NCI-H1417 (cell line): ENCODE measurements at places on chromosomes 2 and 18.

DNA sequence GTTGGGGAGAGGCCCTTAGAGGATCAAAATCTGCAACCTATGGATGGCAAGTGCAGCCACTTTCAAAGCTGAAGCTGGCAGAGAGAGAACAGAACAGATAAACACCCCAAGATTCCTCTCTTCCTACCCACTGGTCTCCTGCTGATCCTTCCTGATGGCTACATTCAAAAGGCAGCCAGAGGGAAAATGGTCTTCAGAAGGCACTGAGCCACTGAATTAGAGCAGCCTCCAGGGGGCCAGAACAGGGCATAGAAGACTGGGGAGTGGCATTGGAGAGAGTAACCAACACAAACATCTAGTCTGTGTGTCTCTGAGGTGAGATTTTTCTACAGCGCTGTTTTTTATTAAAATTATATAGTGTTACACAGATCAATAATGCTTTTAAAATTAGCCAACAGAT is 432.6 kb downstream of the PARD3B start:
- DNase-seq: no peak

GRCh38 chr2:217980036-217980435 is 22.8 kb downstream of the TNS1 start:
- DNase-seq: no peak

GRCh38 chr2:95301186-95301585 is 4.0 kb downstream of the KCNIP3 start:
- DNase-seq: no peak

- no peak for DNase-seq
Measured at GRCh38 chr2:18662689-18663088, 73.3 kb upstream of the NT5C1B start.

GRCh38 chr18:27794181-27794926 is 382.6 kb downstream of the CDH2 start:
- DNase-seq: no peak

DNA sequence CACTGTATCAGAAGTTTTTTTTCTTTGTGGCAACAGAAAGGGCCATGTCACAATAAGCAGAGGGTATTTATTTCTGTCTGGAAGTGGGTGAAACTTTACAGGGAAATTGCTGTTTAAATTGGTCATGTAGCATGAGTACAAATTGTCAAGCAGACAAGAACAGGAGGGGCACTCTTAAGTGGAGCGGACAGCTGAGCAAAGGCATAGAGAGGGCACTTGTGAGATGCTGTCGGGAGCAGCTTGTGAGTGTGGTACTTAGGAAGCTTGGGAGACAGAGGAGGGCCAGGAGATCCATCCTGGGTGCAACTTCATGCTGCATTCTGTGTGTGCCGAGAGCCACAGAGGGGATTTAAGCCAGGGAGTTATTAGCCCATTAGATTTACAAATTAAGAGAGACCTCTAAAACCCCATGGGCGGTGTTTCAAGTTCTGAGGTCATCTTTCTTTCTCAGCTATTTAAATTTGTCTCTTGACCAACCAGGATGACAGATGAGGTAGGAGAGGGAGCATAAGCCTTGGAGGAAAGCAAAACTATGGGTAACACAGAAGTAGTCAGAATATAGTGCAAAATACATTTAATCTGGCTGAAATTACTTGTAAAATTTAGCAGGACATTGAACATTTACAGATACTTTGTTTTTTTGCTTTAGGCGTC is 30.4 kb downstream of the INPP4A start:
- DNase-seq: no peak

- DNase-seq: peak; percentile 32
Measured at GRCh38 chr2:229930656-229931055, 8.4 kb downstream of the FBXO36 start.

DNA sequence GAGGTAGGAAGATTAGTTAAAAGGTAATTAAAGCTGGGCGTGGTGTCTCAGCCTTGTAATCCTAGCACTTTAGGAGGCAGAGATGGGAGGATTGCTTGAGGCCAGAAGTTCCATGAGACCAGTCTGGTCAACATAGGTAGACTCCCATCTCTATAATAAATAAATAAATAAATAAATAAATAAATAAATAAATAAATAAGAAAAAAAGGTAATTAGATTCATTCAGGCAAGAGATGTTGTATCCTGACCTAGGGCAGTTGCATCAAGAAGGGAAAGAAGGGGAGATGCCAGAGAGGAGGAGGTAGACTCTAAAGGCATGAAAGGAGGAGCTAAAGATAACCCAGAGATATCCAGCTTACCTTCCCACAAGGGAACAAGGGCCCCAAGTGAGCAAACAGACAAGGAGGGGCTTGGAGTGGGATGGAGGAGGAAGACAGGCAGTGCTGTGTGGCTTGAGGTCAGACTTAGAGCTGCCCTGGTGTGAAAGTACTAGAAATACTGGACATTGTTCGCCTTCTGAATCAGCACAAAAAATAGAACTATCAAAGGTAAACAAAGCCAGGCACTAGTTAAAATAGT is 7.4 kb upstream of the RAB1A start:
- no peak for DNase-seq

DNA sequence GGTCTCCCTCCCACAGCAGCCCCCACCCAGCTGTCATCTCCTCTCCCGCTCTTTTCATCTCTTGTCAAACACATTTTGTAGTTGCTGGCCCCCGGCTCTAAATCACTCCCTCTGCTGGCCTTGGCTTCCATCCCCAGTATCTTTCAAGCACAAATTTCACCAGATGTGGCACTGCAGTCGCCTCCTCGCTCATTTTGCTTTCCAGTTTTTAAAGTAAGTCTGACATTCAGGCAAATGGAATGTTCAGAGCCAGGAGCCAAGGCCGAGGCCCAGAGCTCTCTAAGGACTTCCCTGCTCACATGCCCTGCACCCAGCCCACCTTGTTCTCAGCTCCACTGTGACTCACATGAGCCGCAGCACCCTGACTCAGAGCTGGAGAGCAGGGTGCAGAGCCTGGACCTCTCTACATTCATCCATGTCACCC is 158.4 kb downstream of the GALNT14 start:
- peak; percentile 5 for DNase-seq

- no peak for DNase-seq
Measured at GRCh38 chr18:59055345-59056032, 84.2 kb upstream of the SEC11C start.

DNA sequence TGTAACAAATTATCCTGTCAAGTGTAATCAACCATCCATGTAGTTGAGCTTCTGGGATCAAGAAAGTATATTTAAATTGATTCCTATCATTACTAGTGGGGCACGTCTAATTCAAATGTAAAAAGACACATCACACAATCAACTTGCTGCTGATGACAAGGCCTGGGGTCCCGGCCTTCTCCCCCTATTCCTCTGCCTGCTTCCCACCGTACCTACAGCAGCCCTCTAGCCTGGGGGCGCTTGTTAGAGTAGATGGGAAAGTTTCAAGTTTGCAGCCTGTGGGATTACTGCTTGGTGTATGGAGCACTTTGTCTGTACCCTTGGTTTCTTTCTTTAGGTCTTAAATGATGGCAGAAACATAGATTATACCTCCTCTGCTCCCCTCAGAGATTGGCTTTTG is 333.3 kb upstream of the KYNU start:
- DNase-seq: no peak

DNA sequence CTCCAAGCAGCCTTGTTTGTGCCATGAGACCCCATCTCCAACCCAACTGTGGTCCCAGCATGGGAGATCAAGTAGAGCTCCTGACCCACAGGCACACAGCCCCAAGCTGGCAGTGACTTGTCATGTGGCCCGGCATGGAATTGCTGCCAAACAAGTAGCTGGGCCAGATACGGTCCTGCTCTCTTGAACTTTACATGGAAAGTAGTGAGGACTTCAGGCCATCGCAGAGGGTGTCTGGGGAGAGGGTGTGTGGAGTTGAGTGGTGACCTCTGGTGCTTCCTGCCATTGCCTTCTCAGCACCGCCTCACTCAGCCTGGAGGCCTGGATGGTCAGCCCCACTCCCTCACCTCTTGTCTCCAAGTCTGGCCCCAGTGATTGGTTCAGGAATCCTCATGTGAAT is 10.9 kb upstream of the SLC4A3 start:
- DNase-seq: no peak

DNA sequence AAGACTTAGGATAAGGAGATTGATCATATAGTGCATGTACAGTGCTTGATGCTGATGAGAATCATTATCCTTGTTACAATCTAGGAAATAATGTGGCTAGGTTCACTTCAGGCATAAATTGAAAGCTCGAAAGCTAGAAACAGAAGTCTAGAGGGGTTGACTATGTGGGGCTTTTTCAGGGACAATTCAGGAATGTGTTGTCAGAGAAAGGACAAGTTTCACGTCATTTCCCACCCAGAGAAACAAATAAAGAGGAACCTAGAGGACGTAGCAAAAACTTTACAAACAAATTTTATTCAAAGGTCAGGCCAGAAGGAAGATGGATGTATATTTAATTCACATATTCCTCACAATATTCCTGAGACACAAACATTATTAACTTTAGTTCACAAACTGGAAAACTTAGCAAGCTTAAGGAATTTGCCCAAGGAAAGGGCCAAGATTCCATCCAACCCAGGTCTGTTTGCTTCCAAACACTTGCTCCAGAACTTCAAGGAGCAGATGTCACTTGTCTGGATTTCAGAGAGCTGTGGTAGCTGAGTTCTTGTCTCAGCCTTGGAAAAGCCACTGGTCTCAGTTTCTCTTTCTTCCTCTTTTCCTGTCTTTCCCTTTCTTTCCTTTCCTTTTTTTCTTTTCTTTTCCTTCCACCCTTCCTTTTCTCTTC is 7.4 kb downstream of the CYRIA start:
- no peak for DNase-seq

GRCh38 chr18:48319801-48320638 is 89.2 kb downstream of the ZBTB7C start:
- peak; percentile 95 for DNase-seq

DNA sequence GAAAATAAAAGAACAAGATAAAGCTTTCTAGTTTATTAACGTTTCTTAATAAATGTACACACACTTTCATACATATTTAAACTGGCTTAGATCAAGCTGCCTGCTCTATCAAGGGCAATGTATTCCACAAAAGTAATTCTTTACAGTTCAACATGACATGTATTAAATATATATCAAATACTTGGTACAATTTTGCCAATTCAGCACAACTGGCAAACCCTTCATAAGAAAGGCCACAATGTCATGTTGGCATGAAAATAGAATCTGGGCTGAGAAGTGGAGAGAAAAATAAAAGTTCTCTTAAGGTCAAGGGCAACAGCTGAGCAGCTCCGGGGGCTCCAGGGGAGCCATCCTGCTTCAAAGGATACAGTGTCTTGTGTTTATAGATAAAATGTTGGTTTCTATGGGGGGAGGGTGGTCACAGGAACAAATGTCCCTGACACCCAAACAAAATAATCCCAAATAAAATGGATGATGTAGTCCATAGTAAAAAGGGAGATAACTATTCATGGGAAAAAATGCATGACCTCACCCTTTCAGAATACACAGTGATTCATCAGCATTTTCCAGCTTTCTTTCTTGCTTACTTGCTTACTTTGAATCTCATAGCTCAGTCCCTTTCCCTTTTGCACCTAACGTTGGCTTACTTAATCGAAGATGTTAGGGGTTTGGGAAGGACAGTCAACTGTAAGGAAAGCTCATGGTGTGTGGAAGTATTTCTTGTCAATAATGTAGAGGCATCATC is 494.9 kb downstream of the NYAP2 start:
- DNase-seq: no peak

GRCh38 chr2:96265349-96265839 is 403 bp downstream of the TMEM127 start:
- DNase-seq: peak; percentile 43

DNA sequence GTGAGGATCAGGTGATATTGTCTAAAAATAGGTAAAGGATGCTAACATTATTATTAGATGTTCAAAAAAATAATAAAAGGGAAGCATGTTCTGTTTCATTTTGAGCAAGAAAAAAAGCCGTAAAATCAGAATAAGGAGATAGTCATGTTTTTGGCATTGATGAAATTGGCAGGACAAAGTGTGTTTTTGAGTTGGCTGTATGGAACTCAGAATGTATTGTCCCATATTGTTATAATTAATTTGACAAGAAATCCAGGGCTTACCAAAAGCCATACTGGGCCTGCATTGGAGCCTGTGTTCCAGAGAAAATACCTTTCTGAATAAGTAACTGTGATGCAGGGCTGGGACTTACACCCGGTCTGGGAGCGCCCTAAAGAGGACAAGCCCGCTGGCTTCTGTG is 232.0 kb downstream of the AGAP1 start:
- no peak for DNase-seq

- DNase-seq: no peak
Measured at GRCh38 chr2:13770279-13770678, 862.2 kb upstream of the LRATD1 start.

DNA sequence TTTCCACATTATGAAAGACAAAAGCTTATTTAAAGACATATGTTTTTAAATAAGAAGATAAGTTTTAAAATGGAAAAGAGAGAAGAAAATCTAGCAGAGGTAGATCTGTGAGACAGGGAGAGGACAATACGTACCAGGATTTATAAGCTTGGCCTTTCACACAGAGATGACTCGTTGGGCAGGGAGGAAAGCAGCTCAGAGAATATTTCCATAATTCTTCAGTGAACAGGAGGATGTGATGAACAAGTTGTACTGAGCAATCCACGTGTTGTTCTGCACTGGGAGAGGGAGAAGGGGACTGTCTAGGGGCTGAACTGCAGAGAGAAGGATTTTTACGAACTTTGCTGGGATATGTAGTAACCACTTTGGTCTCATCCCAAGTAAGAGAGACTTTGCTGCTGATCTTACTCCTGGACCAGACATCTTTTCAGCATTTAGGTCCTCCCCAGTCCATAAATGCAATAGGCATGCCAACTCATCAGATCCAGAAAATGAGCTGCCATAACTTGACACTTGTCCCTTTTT is 162.5 kb upstream of the SETBP1 start:
- DNase-seq: no peak

GRCh38 chr2:88036606-88037005 is 19.0 kb downstream of the KRCC1 start:
- DNase-seq: no peak

DNA sequence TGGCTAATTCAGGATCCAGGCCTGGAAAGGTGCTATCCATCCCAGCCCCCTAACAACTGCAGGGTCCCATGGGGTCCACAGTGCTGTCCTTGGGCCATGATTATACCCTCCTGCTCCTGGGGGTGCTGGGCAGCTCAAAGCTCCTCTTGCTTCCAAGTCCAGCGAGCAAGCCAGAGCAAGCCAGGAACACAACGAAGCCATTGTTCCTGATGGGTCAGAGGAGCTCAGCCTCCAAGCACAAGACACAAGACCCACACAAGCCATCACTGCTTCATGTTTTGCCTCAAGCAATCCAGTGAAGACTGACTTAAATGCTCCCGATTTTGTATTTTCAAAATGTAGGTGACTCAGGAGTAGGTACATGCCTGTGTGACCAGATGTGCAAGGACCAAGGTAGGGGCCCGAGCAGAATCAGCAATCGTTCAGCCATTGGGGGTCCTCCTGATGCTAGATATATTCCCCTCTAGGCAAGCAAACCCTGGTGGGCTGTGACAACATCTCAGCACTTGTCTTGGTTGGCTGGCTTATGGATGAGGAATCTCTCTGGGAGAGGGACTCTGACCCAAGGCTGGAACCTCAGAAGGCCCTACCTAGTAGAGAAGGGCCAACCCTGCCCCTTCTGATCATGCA is 90.8 kb downstream of the EPAS1 start:
- no peak for DNase-seq

- DNase-seq: no peak
Measured at GRCh38 chr2:139216435-139216834, 436.2 kb upstream of the NXPH2 start.

- DNase-seq: no peak
Measured at GRCh38 chr2:176118601-176119339, 2.2 kb downstream of the HOXD10 start.
